Type B pancreatic cell (in vitro differentiated cells): ENCODE measurements at places on chromosomes 16 and 17. TPM values are rescaled to one million over a fixed set of nuclear protein-coding genes. Genes with fewer than 3 reads are reported as not detected.

TBC1D3 gene
- not detected in 2 replicates for total RNA-seq

SEPTIN1 gene
- total RNA-seq: 1.4 and 2.3 TPM in 2 replicates

ITGAD gene
- not detected in 2 replicates for total RNA-seq

GAS7 gene
- total RNA-seq: 5.9 and 19.5 TPM in 2 replicates

CORO6 gene
- 2.0 and 6.8 TPM in 2 replicates for total RNA-seq

HID1 gene
- 36.6 and 106 TPM in 2 replicates for total RNA-seq

ZNF385C gene
- total RNA-seq: 1.7 and 3.3 TPM in 2 replicates

FMNL1 gene
- total RNA-seq: 1.9 and 6.0 TPM in 2 replicates

KRT9 gene
- 0.85 and 7.4 TPM in 2 replicates for total RNA-seq

PABPN1L gene
- total RNA-seq: 0.31 TPM in 1 of 2 replicates, not detected in the other

CLEC18B gene
- total RNA-seq: 0.69 and 8.2 TPM in 2 replicates

C17orf107 gene
- total RNA-seq: 4.4 and 9.3 TPM in 2 replicates

NOD2 gene
- total RNA-seq: 0.12 and 0.31 TPM in 2 replicates

NAA60 gene
- total RNA-seq: 41.1 and 51.1 TPM in 2 replicates

UMOD gene
- not detected in 2 replicates for total RNA-seq

KRT36 gene
- total RNA-seq: 0.17 and 0.83 TPM in 2 replicates

SMIM22 gene
- 5.0 and 7.8 TPM in 2 replicates for total RNA-seq

SHISA6 gene
- total RNA-seq: 2.4 and 5.0 TPM in 2 replicates

TBX4 gene
- total RNA-seq: 0.45 and 1.8 TPM in 2 replicates

SDR42E1 gene
- 0.02 TPM in 1 of 2 replicates, not detected in the other for total RNA-seq

ADAP2 gene
- 1.4 and 2.6 TPM in 2 replicates for total RNA-seq

ZFHX3 gene
- 47.4 and 48.5 TPM in 2 replicates for total RNA-seq

IRF8 gene
- 12.6 and 21.0 TPM in 2 replicates for total RNA-seq

LRRC75A gene
- total RNA-seq: 2.9 and 4.5 TPM in 2 replicates

PRSS21 gene
- not detected in 2 replicates for total RNA-seq

KRTAP9-8 gene
- total RNA-seq: not detected in 2 replicates

LPO gene
- not detected in 2 replicates for total RNA-seq
